ENCODE measurements at places on chromosomes 3 and 15.

DNA sequence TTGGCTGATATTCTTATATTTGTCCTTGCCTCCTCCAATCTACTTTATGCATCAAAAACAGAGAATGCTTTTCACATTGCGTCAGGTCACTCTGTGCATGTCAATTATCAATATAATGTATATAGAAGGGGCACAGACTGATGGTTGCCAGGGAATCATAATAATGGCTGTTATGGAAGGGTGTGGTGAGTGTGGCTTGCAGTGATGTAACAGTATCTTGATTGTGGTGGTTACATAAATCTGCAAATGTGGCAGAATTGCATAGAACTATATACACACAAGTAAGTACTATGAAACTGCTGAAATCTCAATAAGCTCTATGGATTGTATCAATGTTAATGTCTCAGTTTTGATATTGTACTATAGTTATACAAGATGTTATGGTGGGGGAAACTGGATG is 228.6 kb downstream of the TJP1 start:
- DNase-seq: no peak

DNA sequence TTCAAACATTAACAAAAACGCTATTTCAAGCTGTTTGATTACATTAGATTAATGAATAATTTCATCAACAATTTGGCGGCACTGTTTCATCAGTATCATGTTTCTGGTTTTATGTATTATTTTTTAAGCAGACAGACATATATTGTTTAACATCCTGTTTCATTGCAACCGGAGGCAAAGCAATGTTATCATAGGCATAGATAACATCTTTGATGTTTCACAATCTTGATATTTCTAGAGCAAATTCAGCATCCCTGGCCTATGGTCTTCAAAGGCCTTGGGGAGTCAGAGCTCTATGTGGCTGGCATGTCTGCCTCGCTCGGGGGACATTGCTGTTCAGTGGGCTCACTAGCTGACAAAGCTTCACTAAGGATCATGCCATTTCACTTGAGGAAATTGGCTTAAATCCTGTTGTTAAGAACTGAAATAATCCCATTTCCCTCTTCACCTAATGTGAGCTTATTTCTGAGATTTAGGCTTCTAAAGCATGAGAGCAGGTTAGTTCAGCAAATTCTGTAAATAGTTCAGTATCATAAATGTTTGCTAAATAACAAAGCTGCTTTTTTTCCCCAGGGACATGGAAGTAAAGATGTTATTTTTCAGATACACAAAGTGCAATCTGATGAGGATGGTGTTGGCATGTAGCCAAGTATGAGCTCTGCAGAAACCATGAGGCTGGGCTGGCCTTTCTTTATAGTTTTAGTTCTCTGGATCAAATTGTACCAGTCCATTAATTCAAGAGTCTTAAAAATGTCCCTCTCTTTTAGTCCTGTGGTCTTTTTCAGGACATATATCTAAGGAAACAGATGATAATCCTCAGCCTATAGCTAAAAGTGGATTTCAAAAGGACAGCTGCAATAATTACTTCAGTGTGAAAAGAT is 941.4 kb downstream of the PLOD2 start:
- DNase-seq: no peak

- no peak for DNase-seq
These were observed 8.6 kb upstream of the ADAM10 start for GRCh38 chr15:58758141-58758540.

- no peak for DNase-seq
These were observed 13.1 kb upstream of the KY start for GRCh38 chr3:134663721-134664456.

GRCh38 chr15:88982304-88982945 is 69.2 kb upstream of the MFGE8 start:
- DNase-seq: no peak

GRCh38 chr3:66149269-66149668 is 71.5 kb upstream of the SLC25A26 start:
- no peak for DNase-seq

- DNase-seq: no peak
These were observed 13.0 kb upstream of the TSEN2 start for GRCh38 chr3:12471241-12471640.

GRCh38 chr15:40595219-40595618 is 1.2 kb downstream of the KNL1 start:
- DNase-seq: no peak

DNA sequence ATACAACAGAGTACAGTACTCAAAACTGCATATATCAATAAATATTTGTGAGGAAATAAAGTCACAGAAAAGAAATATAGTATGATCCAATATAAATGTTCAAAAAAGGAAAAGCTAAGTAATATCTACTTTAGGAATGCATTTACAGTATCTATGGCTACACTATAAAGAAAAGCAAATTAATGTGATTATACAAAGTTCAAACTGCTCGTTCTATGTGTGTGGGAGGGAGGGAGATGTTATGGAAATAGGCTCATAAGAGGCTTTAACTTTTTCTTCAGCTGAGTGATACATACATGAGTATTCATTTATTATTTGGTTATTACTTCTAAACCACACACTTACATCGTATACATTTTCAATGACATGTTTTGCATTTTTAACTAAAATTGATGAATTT is 377.7 kb upstream of the AGTR1 start:
- no peak for DNase-seq

GRCh38 chr3:14867936-14868570 is 49.3 kb downstream of the FGD5 start:
- DNase-seq: no peak

DNA sequence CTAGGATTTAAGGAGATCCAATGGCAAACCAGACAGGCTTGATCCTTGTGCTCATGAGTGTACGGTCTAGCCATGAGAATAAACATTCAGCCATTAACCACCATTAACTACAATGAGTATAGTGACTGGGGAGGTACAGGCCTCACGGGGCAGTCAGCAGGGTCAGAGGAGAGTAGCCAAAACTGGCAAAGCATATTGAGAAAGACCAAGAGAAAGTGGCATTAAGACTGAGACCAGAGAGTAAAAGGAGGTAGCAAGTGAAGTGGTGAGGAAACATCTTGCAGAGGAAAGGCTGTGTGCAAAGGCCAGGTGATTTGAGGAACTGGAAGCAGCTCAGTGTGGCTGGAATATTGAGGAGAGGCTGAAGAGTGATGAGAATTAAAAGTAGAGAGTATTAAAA is 407.2 kb upstream of the LMCD1 start:
- no peak for DNase-seq

- no peak for DNase-seq
These were observed 7.1 kb upstream of the HDAC11 start for GRCh38 chr3:13473020-13473419.

GRCh38 chr3:79367066-79367465 is 400.7 kb downstream of the ROBO1 start:
- no peak for DNase-seq

DNA sequence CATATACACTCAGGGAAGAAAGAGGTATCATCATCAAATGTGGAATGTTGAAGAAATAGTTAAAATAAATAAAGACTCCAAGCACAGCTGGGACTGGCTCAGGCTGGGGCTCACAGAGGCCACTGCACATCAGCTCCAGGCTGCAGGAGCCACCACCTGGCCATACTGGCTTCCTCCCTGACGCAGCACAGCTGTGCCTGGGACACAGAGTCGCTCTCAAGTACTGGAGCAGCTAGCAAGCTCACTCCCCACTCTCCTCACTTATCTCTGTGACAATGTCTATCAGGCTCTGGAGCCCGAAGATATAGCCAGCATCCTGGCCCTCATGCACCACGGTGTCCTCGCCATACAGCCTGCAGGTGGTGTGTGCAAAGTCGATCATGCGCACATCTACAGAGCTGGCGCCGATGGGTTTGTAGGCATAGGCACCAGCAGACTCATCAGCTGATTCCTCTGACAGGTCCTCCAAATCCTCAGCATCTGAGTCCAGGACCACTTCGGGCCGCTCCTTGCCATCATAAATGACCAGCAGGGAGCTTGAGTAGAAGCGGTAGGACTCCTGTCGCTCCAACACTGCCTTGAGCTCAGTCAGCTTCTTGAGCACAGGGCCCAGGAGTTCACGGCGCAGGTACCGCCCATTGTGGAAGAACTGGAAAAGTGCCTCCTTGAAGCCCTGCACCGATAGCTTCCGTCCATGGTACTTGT is 2.5 kb upstream of the NCKIPSD start:
- DNase-seq: no peak

GRCh38 chr3:4828279-4829030 is 150.8 kb upstream of the BHLHE40 start:
- no peak for DNase-seq

DNA sequence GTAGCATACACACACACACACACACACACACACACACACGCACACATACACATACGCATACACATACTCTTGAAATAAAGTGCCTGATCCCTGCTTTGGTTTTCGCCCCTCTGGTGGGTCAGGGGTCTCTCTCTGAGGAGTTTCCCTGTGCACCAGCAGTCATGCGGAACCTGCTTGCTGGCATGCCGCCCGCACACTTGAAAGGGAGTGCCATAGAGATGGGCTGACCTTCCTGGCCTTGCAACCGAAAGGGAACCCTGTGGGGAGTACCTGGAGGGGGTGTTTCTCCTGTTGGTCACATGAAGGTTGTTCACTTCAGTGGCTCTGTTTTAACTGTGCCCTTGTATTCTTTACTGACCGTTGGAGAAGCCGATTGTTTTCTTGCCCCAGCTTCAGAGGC is 752.3 kb downstream of the NR2F2 start:
- DNase-seq: no peak

- no peak for DNase-seq
These were observed 98.2 kb downstream of the IGF1R start for GRCh38 chr15:98746375-98747155.
